Stimulated activated CD8-positive, alpha-beta memory T cell treated with anti-CD3 and anti-CD28 coated beads, Interleukin-7, amount 100 ng/mL, for 4 hours (primary cell): ENCODE measurements at places on chromosomes 1 and 21.
A peak's percentile ranks its signal among the peaks of the same experiment; 100 is the strongest.

- DNase-seq = no peak
These were observed 13.3 kb downstream of the ZBTB8OS start for GRCh38 chr1:32636914-32637645.

GRCh38 chr1:107525145-107525544 lies 384.3 kb downstream of the NTNG1 start:
- DNase-seq = no peak

DNA sequence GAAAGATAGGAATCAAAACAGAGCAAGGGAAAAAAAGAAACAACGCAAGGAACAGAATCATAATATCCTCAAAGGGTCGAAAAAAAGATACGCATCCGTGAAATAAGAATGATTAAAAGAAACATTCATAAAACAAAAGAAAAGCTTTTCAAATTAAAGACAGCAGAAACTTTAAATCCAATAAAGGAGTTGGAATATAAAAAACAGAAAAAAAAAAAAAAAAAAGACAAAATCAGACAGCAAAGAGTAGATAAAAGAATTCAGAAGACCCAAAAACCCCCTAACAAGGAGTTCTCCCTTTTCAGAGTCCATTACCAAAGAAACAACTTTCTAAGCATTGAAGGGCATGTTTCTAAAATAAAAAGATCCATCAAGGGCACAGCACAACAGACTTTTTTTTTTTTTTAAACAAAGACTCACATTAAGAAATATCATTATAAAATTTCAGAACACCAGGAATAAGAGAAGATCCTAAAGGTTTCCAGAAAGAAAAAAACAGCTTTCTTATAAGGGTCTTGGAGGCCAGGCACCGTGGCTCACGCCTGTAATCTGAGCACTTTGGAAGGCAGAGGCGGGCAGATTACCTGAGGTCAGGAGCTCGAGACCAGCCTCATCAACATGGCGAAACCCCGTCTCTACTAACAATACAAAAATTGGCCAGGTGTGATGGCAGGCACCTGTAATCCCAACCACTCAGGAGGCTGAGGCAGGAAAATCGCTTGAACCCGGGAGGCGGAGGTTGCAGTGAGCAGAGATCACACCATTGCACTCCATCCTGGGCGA lies 44.7 kb downstream of the ENAH start:
- no peak for DNase-seq

DNA sequence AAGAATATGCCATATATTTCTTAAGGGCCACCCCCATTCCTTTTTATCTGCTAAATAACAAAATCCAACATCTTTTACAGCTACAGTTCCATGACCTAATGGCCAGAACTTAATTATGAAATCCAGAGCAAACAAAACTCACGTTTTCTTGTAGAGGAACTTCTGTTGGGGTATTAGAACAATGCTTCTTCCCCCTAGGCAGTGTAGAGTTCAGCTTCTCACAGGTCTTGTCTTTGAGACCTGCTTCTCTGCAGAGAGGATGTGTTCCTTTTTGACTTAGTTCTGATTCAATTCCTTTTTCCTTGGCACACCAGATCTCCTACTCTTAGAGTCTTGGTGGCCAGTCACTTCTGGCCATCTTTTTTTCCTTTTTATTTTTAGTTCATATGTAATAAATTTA lies 22.2 kb downstream of the VAV3 start:
- DNase-seq = no peak

DNA sequence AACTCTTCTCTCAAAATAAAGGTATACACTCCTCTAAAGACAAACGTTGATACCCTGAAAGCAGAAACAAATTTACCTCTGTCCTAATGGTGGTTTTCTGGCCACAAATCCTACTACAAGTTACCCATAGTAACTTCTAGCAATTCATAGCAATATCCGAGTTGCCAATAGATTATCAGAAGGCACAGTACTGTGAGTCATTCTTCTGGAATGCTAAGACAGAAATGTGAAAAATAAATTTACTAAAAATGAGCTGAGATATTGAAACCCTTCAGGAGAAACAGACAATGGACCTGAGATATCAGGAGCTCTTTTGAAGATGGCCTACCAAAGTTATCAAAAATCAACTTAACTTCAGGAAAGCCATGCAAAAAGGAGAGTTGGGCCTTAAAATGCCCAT lies 715.0 kb upstream of the ADAMTS5 start:
- no peak for DNase-seq

- no peak for DNase-seq
These were observed 22.1 kb upstream of the MX1 start for GRCh38 chr21:41403966-41404365.

GRCh38 chr1:193590102-193590501 lies 403.7 kb upstream of the B3GALT2 start:
- DNase-seq = no peak

DNA sequence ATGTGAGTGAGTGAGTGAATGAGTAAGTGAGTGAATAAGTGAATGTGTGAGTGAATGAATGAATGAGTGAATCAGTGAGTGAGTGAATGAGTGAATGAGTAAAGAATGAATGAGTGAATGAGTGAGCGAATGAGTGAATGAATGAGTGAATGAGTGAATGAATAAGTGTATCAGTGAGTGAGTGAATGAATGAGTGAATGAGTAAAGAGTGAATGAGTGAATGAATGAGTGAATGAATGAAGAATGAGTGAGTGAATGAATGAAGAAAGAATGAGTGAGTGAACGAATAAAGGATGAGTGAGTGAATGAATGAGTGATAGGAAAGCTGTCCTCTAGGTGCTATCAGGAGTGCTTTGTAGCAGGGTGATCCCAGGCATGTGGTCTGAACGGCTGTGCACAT lies 35.7 kb downstream of the CFAP74 start:
- no peak for DNase-seq

DNA sequence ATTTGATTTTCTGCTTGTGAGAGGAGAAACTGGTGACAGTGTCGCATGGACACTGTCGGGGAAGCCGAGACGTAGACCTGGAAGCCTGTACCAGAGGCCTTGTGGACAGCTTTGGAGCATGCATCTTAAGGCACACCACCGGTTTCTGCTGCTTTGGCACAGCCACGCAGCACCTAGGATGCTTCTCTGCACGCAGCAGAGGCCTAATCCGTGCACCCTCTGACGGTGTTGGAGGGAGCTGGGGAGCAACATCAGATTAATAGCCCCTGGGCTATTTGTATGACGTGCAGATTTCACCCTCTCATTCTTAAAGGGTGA lies 30.3 kb downstream of the TEX35 start:
- DNase-seq = no peak

DNA sequence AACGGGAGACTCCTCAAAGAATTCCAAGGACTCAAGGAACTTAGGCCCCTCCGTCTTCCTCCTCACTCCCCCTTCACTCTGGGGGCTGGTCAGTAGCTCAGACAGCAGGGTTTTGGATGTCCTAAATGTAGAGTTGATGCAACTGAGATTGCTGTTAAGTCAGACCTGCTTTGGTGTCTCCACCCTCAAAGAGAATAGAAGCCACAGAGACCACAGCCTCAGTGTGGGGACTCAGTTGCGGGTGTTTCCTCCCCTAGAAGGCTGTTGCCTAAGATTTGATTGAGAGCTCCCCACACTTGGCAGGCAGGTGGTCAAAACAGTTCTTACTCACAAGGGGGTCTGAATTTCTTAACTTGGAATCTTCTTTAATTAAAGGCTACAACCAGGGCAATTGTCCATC lies 7.6 kb downstream of the MAN1C1 start:
- DNase-seq = no peak

- no peak for DNase-seq
These were observed 778 bp upstream of the MIXL1 start for GRCh38 chr1:226222686-226223085.

- no peak for DNase-seq
These were observed 125.9 kb upstream of the GALNT2 start for GRCh38 chr1:229941160-229941559.

DNA sequence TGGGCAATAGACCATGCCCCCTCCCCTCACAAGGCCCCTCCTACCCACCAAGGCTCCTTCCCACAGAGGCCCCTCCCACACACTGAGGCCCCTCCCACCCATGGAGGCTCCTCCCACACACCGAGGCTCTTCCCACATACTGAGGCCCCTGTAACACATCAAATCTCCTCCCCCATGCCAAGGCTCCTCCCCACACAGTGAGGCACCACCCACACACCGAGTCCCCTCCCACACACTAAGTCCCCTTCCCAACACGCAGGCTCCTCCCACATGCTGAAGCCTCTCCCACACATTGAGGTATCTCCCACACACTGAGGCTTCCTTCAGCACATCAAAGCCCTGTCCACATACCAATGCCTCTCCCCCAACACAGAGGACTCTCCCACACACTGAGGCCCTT lies 391.8 kb downstream of the CAMTA1 start:
- no peak for DNase-seq

DNA sequence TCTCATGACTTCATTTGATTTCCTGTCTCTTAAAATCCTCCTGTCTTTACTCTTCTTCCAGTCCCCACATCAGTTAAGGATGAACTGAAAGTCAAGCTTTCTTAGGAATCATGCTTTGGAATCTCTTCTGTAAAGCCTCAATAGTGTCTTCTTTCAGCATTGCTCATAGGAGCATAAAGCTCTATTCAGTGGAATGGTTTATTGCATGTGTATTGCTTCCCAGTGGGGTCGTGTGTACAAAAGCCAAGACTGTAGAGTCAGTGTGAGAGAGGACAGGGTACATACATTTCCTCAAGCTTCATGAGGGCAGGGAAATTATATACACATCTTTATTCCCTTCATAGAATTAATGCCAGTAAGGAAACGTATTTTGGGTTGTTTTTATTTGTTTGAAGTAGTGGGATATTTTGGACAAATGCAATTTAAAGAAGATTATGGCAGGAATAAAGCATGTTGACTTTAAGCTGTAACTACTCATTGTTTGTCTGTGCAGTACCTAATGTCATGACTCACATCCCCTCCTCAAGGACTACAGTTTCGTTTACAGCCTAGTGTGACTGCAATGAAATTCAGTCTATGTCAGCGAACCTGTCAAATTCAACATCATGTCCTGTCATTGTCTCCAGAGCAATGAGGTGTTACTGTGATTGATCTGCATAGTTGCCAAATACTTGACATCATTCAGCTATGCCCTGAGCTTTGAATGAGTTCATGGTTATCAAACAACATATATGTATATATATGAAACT lies 2164.2 kb downstream of the NCAM2 start:
- no peak for DNase-seq

GRCh38 chr21:42818328-42818749 lies 61.0 kb downstream of the WDR4 start:
- DNase-seq = peak; percentile 44

GRCh38 chr1:38656726-38657125 lies 202.8 kb downstream of the RRAGC start:
- no peak for DNase-seq

DNA sequence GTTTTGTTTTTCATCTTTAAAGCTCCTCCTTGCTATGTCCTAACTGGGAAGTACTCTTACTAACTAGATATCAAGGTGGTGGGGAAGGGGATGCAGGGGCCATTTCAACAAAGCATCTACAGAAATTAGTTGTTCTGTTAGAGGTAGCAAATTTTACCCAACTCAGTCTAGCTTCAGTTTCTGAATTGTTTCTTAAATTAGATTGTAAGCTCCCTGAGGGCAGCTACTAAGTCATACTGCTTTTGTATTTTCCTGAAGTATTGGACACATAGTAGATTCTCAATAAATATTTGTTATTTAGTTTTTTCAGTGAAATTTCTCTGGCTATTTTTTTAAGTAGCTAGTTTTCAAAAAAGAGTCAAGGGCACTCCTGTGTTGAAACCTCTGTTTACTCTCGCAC lies 1.8 kb downstream of the UBAP2L start:
- no peak for DNase-seq

DNA sequence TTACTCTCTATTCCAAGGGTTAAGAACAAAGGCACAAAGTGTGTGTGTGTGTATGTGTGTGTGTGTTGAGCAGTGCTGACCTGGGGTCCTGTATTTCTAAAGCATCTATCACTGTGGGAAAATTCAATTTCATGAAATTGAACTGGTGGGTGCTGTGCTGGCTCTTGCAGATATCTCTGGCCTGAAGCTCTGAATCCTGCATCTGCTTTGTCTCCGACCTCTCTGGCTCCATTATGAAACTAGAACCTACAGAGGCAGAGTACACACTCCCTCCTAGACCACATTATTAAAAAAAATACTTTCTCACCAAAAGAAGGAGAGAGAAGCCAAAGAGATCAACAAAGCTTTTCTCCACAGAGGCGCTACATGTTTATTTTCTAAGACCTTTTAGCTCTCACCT lies 88.4 kb upstream of the PDE4B start:
- no peak for DNase-seq

DNA sequence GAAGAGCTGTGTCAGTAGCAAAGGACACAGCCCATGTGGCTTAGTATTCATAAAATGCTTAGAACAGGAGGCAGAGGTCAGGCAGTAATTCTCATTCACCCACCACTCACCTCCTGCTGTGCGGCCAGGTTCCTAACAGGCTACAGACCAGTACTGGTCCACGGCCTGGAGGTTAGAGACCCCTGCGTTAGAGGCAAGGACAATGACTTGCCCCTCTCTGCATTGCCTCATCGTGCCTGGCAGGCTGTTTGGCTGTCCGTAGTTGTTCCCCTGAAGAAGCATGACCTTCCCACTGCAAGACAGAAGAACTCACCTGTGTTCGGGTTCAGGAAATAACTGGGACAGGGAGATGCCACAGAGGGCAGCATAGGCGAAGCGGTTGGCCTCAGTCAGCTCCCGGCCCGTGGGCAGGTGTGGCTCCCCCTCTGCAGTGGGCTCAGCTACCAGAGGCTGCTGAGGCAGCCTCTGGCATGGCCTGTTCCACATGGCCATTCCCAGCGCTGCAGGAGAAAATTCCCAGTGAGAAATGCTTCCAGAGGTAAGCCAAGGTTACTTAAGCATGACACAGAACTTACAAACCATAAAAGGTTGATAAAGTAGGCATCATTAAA lies 19.3 kb downstream of the TMCO4 start:
- DNase-seq = no peak

DNA sequence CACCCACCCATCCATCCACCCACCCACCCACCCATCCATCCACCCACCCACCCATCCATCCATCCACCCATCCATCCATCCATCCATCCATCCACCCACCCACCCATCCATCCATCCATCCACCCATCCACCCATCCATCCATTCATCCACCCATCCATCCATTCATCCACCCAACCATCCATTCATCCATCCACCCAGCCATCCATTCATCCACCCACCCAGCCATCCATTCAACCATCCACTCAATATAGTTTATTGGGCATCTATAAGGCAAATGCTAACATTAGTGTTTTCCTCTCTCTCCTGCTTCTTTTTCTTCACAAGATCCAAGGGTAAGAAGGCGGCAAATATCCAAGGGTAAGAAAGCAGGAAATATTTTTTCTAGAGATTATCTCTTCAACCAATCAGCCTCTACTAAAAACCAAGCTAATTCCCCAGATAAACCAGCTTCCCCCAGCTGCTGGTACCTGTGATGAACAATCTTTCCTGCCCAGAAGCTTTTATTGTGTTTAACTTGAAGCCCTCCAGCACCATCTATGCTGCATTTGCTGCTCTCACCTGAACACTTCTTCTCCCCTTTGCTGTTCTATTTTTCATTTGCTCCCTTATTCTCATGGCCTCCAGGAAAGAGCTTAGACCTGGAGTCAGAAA lies 22.6 kb upstream of the ATP2B4 start:
- DNase-seq = no peak

DNA sequence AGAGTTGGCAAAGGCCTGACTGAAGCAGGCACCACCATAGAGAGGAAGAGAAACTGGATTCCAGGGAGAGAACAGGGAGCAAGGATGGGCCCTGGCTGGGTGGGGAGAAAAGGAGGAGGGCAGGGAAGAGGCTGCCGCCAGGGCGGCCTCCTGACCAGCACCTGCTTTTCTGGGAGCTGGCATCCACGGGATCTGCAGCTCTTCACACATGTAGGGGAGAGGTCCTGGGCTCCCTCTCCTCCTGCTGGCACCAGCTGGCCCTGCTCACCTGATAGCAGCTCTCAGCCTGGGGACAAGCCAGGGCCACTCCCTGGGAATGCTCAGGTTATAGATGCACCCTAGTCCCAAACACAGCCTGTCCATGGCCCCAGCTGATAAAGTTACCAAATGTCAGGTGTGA lies 39.9 kb downstream of the TEX35 start:
- DNase-seq = no peak
